ENCODE measurements at places on chromosomes 12 and 14.

DNA sequence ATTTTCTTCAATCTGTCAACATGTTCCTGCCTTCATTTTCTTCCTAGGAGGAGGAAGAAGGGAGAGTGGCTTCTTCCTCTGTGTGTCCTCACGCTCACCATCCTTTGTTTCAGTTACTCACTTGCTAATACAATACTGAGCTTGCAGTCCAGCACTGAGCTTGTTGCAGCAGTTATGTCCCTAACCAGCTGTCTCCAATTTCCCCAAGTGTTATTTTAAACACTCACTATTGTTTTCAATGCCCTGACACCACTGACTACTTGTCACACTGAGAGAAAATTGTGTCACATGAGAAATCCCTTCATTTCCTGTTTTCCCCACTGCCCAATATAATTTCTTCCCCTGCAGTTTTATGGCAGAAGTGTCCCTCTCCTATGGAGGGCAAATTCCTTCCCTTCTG, 53.4 kb downstream of the HSD17B6 start:
- no peak for DNase-seq

DNA sequence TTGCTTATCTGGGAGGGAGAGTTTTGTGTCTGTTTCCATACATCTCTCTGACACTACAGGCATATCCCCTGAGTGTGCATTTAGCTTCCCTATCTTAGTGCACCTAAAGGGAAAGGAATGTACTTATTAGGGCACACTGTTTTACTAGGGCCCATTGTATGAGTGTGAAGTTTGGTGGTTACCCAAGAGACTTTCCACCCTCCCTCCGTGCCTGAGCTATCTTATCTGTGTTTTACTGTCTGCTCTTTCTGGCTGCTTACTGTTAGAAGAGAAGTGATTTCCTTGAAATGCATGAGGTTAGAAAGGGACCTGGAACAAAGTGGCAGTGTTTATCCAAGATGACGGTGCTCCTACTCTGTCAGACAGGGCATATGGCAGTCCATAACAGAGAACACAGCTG, 8.5 kb upstream of the SVOP start:
- no peak for DNase-seq

GRCh38 chr12:110966081-110966760, 45.8 kb upstream of the MYL2 start:
- no peak for DNase-seq

DNA sequence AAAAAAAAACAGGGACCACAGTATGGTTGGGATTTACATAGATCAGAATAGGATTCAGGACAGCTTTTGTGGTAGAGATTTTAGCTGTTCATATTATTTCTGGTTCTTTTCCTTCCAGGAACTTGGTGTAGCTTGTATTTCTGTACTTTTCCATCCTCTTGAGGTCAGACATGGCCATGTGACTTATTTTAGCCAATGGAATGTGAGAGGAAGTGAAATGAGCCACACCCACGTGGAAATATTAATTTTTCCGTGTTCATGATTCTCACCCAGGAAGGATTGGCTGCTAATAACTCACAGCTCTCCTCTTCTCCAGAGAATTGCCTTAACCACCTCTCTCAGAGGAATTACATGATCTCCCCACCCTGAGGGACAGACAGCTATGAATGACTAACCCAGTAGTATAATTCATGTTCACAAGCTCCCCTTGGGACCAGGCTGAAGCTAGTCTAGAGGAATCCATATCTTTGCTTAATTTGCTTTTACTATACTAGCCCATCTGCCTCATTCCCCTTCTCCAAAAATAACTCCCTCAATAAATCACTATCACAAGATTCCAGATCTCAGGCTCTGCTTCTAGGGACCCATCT, 340.4 kb downstream of the NUAK1 start:
- no peak for DNase-seq

DNA sequence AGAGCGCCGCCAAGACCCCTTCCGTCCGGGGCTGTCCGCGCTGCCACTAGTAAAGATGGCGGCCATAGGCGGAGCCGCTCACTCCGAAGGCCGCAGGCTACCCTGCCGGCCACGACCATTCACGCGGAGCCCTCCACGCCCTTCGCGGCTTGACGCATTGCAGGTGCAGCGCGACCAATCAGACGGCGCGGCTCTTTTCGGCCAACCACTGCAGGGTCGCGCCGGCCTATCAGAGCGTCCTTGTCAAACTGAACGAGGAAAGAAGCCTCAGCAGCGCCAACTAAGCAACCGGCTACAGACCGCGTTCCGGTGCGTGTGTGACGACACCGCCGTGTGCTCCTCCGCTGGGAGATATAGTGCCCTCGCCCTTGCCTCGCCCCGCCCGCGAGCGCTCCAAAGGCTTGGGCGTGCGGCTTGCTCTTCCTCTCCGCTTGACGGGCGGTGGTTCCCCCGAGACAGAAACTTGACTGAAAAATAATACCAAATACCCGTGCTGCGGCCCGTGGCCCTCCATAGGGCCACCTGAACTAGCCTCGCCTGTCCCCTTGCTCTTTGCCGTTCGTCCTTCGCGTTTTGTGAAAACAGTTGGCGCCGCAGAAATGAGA, 13.6 kb upstream of the CALM1 start:
- peak; percentile 82 for DNase-seq

DNA sequence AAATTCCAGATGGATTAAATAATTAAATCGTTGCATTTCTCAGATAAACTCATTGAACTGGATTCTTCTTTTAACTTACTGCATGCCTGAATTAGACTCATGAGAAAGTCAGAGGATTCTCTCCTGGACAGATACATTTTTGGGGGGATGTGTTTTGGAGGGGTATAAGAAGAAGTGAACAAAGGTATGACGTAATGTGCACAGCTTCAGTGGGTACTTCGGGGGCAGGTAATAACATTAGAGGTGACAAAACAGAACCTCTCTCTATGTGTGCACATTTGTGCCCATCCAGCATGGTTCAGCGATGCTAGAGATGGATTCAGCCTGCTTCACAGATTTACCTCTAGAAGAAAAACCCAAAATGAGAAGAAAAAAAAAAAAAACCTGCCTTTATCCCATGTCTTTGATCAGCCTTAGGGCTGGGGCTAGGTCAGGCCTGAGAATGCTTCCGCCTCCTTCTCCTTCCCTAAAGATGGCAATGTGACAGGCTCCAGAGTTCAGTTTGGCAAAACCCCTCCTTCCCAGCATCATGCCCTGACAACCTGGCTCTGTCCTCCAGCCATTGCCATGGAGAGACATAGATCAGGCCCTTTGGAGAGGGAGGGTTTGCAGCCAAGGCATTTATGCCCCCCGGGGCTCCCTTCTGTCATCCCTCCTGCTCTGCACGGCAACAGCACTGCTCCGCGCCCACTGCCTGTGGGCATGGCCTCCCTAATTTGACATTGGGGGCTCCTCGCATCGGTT, 166.7 kb downstream of the KCNA5 start:
- no peak for DNase-seq

- DNase-seq, result peak; percentile 80
Observed at GRCh38 chr12:51362307-51362706, 15.8 kb upstream of the CELA1 start.

GRCh38 chr12:80679346-80680131, 27.9 kb upstream of the MYF6 start:
- DNase-seq, result no peak

DNA sequence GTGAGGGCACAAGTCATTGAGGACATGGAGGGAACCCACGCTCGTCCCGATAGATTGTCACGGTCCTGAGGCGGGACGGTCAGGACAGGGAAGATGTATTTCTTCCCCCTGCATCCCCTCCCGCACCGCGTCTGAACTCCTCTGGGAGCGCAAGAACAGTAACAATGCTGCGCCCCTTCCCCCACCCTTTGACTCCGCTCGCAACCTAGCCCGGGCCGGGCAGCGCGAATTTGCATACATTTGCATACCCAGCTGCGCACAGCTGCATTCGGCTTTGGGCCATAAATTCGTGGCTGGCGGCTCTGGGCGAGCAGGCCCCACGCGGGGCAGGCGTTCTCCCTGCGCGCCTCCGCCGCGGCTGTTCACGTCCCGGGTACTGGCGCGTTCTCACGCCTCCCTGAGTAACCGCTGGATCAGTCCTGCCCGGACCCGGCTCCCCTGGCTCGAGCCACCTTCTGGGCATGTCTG, 29.0 kb upstream of the SMUG1 start:
- DNase-seq, result no peak

- no peak for DNase-seq
Observed at GRCh38 chr12:52844386-52844785, 4.4 kb downstream of the KRT78 start.

DNA sequence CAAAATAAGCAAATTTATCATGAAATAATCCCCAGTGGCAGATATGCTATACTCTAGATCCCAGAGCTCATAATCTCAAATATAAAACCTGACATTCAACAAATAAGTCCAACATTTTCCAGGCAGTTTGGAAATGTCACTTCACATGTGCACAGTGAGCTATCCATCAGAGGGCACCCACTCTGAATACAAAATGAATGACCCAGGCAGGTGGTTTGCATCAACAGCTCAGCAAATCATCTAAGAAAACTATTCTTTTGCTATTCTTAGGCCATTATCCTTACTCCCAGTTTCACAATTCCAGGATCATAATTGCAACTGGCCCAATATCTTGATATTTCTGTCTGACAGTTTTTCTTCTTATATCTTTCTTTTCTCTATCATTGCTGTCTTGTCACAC, 38.5 kb downstream of the TRIM9 start:
- no peak for DNase-seq

GRCh38 chr12:79302162-79302814, 388.5 kb downstream of the PAWR start:
- DNase-seq, result no peak

GRCh38 chr12:132617822-132618682, 524 bp upstream of the P2RX2 start:
- DNase-seq, result no peak

DNA sequence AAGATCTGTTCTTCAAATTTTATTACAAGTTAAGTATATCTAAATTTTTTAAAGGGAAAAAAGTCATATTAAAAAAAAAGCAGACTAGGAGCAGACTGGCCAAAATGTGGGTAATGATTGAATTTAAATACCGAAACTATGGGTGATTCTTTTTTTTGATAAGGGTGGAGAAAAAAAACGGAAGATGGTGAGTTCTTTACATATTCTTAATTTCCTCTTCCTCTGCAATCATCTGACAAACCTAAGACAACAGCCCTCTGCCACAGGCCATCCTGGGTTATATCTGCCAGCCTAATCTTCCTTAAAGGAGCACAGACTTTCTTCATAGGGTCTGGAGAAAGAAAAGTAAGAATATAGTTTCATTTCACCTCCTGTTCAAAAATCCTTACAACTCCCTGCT, 108.0 kb downstream of the PPP2R5E start:
- no peak for DNase-seq

DNA sequence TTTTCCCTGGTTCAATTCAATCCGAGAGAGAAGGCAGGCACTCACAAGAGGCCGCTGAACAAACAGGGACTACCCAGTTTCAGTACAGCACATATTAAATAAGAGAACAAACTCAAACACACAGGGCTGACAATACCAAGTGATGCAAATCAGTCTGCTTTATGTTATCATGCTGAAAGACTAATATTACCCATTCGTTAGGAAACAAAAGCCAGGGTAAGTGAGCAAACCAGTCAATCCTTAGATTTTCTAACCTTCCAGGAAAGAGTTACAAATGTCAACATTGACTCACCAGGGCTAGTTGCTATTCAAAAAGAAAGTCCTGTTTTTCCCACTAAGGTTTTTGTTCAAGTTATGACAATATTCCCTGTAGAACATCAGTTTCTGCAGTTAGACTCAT, 246.2 kb downstream of the C12orf42 start:
- no peak for DNase-seq
